HCEC 1CT (cell line): ENCODE measurements at places on chromosomes 4 and X.

DNA sequence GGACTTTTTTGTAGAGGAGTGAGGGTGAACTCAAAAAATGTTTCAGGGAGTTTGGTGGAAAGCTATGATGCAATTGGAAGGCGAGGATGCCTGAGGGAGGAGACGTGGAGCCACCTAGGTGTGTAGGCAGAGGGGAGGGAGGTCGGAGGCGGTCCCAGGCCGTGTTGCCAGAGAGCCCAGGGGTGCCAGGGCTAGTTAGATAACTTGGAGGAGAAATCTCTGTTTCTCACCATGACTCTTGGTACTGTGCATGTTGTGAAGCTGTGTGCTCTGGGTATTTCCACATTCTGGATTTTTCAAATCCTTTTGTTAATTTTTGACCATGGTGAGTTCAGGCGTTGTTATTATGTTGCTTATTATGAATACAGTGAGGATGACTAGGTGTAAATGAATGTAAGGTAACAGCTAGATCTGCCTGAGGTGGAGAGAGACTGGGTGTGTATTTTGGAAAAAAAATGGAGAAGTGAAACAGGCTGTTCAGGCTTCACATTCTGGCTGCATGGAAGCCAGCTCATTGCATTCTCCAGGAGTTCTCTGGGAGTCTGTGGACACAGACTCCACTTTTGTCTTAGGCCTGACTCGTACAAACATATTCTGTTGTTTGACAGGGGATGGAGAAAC lies 4.5 kb downstream of the RAB9A start:
- no peak for DNase-seq

DNA sequence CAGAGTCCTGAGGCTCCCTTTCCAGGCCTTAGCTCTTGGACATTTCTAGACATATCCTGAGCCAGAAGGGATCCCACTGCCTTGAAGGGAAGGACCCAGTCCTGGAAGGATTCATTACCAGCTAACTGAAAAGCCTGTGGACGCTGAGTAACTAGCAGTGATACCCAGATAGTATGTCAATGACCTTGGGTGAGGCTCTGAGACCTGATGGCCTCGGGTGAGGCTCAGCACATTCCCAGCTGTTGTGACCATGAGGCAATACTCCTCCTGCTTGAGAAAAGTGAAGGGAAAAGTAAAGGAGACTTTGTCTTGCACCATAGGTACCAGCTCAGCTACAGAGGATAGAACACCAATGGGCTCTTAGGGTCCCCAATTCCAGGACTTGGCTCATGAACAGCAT lies 268.1 kb downstream of the DKK2 start:
- DNase-seq, result no peak

GRCh38 chr4:168586926-168587325 lies 90.1 kb downstream of the PALLD start:
- DNase-seq, result no peak

- DNase-seq, result no peak
These were observed 10.8 kb downstream of the PLAC1 start for GRCh38 chrX:134647477-134647877.

DNA sequence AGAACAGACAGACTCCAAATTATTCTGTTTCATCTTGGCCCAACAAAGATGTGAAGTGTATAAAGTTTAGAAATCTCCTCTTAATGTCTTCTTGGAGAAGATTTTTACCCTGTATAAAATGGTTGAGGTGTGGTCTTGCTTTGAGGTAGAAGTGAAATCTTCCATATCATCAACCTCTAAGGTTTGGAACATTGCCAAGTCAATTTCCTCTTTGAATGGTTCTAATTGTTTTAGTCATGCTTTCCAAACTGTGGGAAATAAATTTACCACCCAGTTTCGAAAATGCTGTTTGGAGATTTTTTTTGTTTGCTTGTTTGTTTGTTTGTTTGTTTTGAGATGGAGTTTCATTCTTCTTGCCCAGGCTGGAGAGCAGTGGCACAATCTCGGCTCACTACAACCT lies 174.1 kb upstream of the ADAMTS3 start:
- no peak for DNase-seq
